ENCODE measurements at places on chromosomes 11 and 22.

DNA sequence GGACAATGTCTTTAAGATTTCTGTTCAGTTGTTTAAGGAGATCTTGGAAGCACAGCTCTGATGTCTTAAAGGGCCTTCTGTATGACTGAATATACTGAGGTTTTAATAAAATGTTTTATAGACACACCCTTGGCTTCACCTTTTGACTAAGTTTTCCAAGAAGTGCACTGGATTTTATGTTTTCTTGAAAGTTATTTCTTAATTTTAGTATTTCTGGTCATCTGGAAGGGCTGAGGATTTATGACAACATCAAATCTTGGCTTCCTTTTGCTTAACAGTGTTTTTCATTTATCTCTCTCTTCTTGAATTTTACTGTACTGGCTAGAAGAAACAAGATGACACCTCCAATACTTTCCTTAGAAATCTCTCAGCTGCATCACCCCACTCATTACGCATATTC, 2423.4 kb downstream of the LRRC4C start:
- no peak for DNase-seq

DNA sequence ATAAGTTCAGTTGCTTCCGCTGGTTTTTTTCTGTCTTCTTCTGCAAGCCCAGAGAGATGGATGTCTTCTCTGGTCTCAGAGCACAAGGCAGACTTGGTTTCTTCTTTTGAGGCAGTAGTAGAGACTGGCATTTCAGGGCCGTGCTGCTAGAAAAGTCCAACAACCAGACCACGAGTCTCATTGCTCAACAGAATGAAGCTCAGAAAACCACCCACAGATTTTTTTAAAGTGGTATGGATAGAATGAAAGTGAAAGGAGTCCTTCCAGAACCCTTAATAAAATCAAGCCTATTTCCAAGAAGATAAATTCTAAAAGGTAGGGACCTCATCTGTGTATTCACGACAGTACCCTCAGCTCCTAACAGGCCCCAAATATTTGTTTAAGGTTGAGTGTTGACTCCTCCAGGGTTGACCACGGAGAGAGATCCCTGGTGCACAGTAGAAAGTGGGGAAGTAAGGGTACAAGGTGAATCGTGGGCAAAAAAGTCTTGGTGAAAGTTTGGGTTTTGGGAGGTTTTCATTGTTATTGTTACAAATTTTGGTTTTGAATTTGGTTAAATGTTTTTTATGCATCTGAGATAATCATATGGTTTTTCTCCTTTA, 43.6 kb upstream of the DDX6 start:
- DNase-seq, result no peak

DNA sequence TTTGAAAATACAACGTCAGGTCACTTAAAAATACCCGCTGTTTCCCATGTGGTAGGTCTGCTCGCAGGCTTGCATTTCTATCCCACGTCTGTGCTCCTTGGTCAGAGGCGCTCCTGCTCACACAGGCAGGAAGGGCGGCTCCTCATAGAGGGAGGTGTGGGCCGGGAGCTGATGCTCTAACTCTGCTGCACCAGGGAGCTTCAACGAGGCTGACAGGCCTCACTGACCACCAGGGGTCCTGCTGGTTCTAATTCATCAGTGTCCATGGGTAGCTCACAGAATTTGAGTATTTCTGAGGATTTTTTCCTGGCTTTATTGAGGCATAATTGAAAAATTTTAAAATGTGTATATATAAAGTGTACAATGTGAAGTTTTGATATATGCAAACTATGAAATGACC, 68.5 kb downstream of the PIWIL3 start:
- DNase-seq, result no peak

- no peak for DNase-seq
These were observed 4.4 kb downstream of the OR6M1 start for GRCh38 chr11:123801765-123802164.

- DNase-seq, result peak; percentile 92
These were observed 54.2 kb downstream of the GRAMD4 start for GRCh38 chr22:46674367-46674781.

DNA sequence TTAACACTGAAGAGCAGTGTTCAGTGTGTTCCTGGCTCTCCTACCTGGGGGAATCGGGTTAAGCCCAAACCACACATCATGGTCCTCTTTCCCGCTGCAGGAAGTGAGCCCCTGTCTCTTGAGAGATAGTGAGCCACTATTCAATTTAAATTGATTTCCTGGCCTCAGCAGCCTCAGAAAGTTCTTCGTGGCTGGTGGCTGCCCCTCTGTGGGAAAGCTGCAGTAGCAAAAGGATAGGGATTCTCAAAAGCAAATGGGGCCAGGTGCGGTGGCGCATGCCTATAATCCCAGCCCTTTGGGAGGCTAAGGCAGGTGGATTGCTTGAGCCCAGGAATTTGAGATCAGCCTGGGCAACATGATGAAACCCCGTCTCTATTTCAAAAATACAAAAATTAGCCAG, 49.1 kb upstream of the CD5 start:
- no peak for DNase-seq

DNA sequence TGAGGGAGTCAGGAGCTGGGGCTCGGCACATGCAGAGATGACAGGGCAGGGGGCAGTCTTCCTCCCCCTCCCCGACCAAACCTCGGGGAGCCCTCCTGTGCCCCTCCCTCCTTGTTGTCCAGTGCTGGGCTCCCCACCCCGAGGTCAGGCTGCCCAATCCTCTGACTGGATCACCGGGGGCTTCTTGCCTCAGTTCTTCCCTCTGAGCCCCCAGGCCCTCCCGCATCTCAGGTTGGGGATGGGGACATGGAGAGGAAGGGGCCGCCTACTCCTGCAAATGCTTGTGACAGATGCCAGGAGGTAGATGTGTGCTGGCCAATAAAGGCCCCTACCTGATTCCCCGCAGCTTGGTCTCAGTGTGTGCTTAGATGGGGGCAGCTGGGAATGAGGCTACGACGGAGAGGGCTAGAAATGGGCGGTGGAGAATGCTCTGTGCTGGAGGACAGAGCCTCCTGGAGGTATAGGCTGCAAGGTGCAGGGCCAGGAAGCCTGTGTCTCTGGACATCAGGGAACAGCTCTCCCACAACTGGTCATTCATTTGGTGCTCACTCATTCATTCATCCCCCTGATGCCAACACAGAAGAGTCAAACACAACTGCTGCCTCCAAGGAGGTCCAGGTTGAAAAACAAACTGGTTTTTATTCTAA, 8.4 kb downstream of the RHBDD3 start:
- no peak for DNase-seq

DNA sequence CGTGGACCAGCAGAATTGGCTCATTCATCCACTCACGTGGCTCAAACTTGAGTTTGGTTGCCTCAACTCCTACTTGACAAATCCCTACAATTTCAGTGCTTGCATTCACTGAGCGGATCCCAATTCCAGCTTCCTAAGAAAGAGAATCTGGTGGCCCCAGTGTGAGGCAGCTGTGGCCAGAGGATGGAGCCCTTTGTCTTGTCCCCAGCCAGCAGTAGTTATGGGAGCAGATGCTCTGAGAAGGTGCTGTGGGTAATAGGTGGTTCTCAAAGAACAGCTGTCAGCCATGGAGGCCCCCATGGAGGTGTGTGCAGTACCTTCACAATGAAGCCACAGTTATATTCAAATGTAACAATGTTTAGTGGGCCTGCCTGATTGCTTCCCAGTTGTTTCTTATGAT, 39.3 kb downstream of the KREMEN1 start:
- DNase-seq, result no peak

Measured in stimulated activated naive CD4-positive, alpha-beta T cell treated with Interleukin-2 at 50 U/mL for 16 hours (primary cell).